Fibroblast of skin of left quadriceps (primary cell): ENCODE measurements at places on chromosomes 12 and 14.

GRCh38 chr12:95118138-95118787 lies 44.8 kb upstream of the NR2C1 start:
- peak; percentile 89 for DNase-seq

- DNase-seq: no peak
Observed at GRCh38 chr12:24081606-24082005, 132.1 kb upstream of the SOX5 start.

GRCh38 chr14:61533513-61534255 lies 161.6 kb upstream of the HIF1A start:
- no peak for DNase-seq

DNA sequence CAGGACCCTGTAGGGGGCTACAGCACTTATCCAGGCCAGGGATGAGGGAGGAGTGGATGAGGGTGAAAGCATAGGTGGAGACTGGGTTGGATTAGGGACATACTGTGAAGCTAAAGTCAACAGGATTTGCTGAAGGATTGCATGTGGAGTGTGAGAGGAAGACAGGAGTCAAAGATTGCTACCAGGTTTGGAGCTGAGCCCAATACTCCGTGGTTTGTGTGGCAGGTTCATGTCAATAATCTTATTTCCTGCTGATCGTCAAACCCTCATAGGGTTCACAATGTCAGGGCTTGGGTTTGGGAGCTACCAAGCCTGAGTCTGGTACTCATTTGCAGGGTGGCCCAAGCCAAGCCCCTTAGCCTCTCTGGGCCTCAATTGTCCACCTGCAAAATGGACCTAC lies 77.1 kb upstream of the PLXNC1 start:
- no peak for DNase-seq

- DNase-seq: no peak
Observed at GRCh38 chr12:58395056-58395455, 453.7 kb downstream of the ATP23 start.
